Left forelimb (tissue), 1 donor: ENCODE measurements at places on chromosomes 12 and 14.

GRCh38 chr12:115079760-115080159 is 395.8 kb upstream of the TBX3 start:
- DNase-seq = no peak

GRCh38 chr12:52413202-52413601 is 7.1 kb upstream of the KRT82 start:
- DNase-seq = no peak

DNA sequence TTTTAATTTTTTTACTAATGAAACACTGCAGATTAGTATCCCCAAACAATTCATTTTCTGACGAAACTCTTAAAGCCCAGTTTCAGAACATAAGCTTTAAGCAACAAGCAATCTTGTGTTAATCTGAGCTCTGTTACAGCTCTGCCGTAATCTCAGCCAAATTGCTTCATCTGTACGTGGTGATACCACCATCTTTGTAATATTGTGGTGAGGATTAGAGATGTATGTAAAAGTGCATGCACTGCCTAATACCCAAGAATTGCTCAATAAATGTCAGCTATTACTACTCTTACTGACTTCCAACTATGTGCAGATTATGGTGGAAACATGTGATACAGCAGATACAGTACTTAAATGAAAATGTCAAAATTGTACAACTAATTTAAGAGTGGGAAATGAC is 1.8 kb downstream of the AKAP5 start:
- no peak for DNase-seq

DNA sequence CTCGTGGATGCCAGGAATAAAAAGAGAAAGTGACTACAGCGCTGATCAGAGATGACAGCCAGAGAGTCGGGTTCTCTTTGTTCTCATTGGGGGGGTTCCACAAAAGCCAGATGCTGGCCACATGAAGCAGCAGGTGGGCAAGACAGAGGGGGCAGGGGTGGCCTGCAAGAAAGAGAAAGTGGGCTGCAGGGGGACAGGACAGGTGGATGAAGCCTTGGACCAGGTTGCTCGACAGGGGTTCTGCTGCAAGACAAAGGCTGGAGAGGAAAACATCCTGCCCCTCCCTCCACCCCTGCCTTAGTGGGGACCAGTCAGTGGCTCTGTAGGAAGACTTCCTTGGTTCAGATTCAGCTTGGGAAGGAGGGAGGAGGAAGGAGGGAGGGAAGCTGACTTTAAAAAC is 126.2 kb downstream of the KSR2 start:
- DNase-seq = no peak

- DNase-seq = peak; percentile 79
Observed at GRCh38 chr14:96275177-96276112, 19.4 kb downstream of the BDKRB1 start.

- DNase-seq = no peak
Observed at GRCh38 chr12:25018146-25018545, 69.2 kb upstream of the BCAT1 start.

- DNase-seq = no peak
Observed at GRCh38 chr14:24483604-24484252, 24.3 kb downstream of the CMA1 start.

GRCh38 chr14:20866963-20867362 is 24.2 kb upstream of the RNASE3 start:
- no peak for DNase-seq

DNA sequence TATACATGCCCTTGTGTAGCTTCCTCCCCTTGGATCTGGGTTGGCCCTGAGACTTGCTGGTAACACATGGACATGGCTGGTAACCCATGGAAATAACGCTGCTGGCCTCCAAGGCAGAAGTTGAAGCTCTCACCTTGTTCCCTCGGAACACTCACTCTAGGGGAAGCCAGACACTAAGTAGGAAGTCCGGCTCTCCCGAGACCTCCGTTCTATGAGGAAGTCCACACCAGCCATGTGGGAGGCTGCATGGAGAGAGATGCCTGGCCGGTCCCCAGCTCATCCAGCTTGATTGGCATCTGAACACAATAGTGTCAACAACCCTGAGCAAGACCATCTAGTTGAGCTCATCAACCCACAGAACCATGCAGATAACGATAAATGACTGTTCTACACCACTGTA is 39.7 kb upstream of the VRK1 start:
- no peak for DNase-seq

DNA sequence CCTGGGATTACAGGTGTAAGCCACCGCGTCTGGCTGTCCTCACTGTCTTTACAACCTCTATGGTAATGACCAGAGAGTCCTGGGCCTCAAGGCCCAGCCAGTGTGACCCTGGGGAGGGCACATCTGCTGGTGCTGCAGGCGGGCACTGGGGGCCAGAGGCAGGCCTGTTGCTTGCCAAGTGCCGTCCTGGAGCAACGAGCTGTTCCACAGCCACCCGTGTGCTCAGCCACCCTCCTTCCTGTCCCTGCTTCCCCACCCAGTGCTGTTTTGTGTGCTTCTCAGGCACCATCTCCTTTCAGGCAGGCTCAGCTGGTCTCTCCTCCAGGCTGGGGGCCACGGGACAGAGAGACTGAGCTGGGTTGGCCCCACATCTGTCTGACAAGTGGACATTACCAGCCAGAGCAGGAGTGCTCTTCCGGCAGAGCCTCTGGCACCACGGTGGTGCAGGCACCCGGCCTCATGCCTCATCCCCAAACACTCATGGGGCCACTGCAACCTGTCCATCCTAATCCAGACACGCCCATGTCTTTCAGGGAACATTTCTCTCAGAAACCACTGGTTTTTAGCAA is 9.0 kb downstream of the SLC25A47 start:
- no peak for DNase-seq

- no peak for DNase-seq
Observed at GRCh38 chr14:103030741-103031565, 26.4 kb downstream of the CDC42BPB start.

GRCh38 chr12:98645572-98646067 is 530 bp downstream of the APAF1 start:
- no peak for DNase-seq
